H9 (cell line): ENCODE measurements at places on chromosomes 2 and 18. TPM values are rescaled to one million over a fixed set of nuclear protein-coding genes. Genes with fewer than 3 reads are reported as not detected.

Gene LAMA3
- 0.33 and 0.68 TPM in 2 replicates for total RNA-seq

Gene FTCDNL1
- 0.81 and 2.0 TPM in 2 replicates for total RNA-seq

Gene CRYGA
- not detected in 2 replicates for total RNA-seq

Gene ELAC1
- total RNA-seq, result 5.0 and 5.7 TPM in 2 replicates

Gene ALKAL2
- total RNA-seq, result 0.48 and 0.68 TPM in 2 replicates

Gene ABHD3
- total RNA-seq, result 12.0 and 12.5 TPM in 2 replicates

Gene RNF181
- 120 and 122 TPM in 2 replicates for total RNA-seq
